Activated T-helper 1 cell treated with anti-CD3 and anti-CD28 coated beads, Interleukin-12 subunit alpha, Interleukin-12 subunit beta, Interleukin-2, Interleukin-4 antibody, amounts not matched to agents 30 ng/mL and 10 ng/mL and 1 ng/mL, durations not matched to agents 14 hours and 24 hours and 36 hours (primary cell): ENCODE measurements at places on chromosomes 12 and 14. TPM values are rescaled to one million over a fixed set of nuclear protein-coding genes. Genes with fewer than 3 reads are reported as not detected.

The GPR162 gene
- total RNA-seq, result 0.29 and 0.32 TPM in 2 replicates

The TSPAN11 gene
- not detected in 2 replicates for total RNA-seq

DNA sequence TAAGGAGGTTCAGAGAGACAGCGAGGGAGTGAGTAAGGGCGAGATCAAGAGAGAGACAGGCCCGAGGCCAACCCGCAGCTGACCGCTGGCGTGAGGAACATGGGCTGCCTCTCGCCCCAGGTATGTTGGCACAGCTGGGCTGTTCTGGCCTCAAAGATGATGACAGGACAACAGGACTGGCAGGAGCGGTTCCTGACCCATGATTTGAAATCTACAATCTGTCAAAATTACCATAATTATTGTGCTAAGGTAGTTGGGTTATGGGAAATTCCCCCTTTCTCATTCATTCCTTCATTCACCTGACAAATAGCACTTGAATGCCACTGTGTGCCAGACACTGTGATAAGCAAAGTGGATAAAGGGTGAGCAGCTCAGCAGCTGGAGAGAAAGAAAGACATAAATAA is 5.1 kb upstream of the ENDOU start:
- H3K27me3 ChIP-seq, result peaks cover 1% of the 10 kb centered on the region
- no peaks in the 10 kb centered on the region for H3K36me3 ChIP-seq
- H3K27ac ChIP-seq, result no peak overlapping the region
- no peak overlapping the region for H3K4me3 ChIP-seq
- DNase-seq, result no peak

DNA sequence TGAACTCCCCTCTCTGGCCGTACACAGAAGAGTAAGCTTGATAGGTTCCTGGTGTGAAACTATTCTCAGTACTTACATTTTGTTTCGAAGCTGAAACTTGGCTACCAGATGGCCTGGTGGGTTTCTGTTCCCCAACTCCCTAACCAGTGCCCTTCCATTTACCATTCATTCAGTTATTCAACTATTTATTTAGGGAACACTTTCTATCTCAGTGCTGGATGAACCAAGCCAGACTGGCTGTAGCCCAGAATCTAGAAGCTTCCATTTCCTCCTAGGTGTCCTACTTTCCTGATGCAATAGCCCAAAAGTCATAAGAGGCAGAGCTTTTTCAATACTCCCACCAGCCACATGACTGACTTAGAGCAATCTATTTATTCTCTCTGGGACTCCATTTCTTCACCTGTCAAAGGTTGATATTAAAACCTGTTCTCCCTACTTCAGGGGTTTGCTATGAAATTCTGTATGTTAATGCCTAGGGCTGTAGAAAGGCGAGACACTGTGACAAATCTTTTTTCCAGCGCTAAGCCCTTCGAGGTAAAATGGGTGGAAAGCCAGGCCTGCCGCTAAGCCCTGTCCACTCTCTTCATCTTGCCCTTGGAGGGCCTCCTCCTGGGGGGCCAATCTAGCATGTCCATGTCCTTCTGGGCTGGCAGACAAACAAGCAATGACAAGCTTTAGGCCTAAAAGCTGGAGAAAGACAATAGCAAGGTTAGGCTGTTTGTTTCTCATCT is 8.1 kb upstream of the IRF2BPL start:
- peak overlapping the region; percentile 62 for H3K27ac ChIP-seq
- H3K36me3 ChIP-seq, result no peaks in the 10 kb centered on the region
- H3K4me3 ChIP-seq, result no peak overlapping the region
- no peaks in the 10 kb centered on the region for H3K27me3 ChIP-seq

The C12orf54 gene
- total RNA-seq, result not detected in 2 replicates

The SETD3 gene
- total RNA-seq, result 60.6 and 61.7 TPM in 2 replicates

The KRT8 gene
- total RNA-seq, result 0.23 TPM in 1 of 2 replicates, not detected in the other

- peaks cover 2% of the 10 kb centered on the region for H3K27me3 ChIP-seq
- H3K36me3 ChIP-seq, result peaks cover 12% of the 10 kb centered on the region
- DNase-seq, result no peak
- no peak overlapping the region for H3K27ac ChIP-seq
- peaks cover 28% of the 10 kb centered on the region for H3K4me1 ChIP-seq
Observed at GRCh38 chr14:61638595-61639387, 56.5 kb upstream of the HIF1A start.

- peaks cover 1% of the 10 kb centered on the region for H3K36me3 ChIP-seq
- H3K27ac ChIP-seq, result no peak overlapping the region
- peaks cover 11% of the 10 kb centered on the region for H3K4me1 ChIP-seq
- DNase-seq, result no peak
Observed at GRCh38 chr12:104410786-104411185, 46.0 kb upstream of the CHST11 start.

- H3K27me3 ChIP-seq, result peaks cover 15% of the 10 kb centered on the region
- no peak overlapping the region for H3K27ac ChIP-seq
- no peak overlapping the region for H3K4me3 ChIP-seq
- no peaks in the 10 kb centered on the region for H3K4me1 ChIP-seq
Observed at GRCh38 chr12:28092396-28092795, 97.9 kb upstream of the CCDC91 start.

The ABCC9 gene
- not detected in 2 replicates for total RNA-seq

DNA sequence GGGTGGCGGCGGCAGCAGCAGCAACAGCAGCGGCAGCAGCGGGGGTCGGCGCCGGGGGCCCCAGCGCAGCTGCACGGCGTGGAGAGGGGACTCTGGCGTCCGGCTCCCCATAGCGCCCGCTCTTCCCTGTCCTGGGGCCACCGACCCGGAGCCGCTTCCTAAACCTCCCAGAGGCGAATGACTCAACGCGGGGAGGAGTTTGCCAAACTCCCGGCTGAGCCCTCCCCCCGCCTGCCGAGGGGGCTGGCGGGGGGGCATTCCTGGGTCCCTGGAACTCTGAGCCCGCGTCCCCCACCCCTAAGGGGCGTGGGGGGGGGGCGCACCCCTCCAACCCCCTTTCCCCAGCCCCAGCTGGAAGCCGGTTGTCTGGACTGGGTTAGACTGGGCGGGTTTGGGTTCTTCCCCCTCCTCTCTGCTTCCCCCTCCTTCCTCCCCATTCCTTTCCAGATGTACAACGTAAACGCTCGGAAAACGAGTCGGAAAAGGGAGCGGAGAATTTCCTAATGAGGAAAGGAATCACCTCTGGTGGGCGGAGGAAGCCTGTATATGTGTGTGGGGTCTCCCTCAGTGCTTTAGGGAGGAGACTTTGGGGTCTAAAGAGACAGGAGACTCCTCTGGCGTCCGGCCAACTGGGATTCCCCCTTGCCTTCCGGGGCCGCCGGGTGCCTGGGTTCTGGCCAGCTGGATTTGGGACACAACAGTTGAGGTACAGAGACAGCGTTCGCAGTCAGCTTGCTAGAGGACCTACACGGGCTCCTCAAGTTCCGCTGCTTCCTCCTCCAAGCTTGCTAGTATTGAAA is at the start of gene ITGA5:
TSS of gene ITGA5 (minus strand) at position 179 of the 800 bp plus-strand sequence. CDS start at position 111, 68 bp downstream.
- H3K4me1 ChIP-seq, result peaks cover 52% of the 10 kb centered on the region
- H3K27ac ChIP-seq, result peak within 1 kb of the TSS; percentile 86
- H3K4me3 ChIP-seq, result peak within 1 kb of the TSS; percentile 80
- peaks cover 16% of the 10 kb centered on the region for H3K27me3 ChIP-seq
- no peak for DNase-seq
- no peaks in the 10 kb centered on the region for H3K36me3 ChIP-seq

DNA sequence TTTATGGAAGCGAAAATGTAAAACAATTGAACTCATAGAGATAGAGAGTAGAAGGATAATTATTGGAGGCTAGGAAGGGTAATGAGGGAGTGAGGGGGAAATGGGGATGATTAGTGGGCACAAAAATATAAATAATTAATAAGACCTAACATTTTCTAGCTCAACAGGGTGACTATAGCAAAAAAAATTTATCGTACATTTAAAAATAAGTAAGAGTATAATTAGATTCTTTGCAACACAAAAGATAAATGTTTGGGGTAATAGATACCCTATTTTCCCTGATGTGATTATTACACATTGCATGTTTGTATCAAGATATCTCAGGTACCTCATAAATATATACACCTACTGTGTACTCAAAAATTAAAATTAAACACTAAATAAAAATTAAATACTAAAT is 1070.0 kb downstream of the LRFN5 start:
- no peaks in the 10 kb centered on the region for H3K27me3 ChIP-seq
- DNase-seq, result no peak
- no peak overlapping the region for H3K27ac ChIP-seq
- H3K4me1 ChIP-seq, result no peaks in the 10 kb centered on the region
- no peak overlapping the region for H3K4me3 ChIP-seq
- no peaks in the 10 kb centered on the region for H3K36me3 ChIP-seq
